ENCODE measurements at places on chromosomes 5 and 9. TPM values are rescaled to one million over a fixed set of nuclear protein-coding genes. Genes with fewer than 3 reads are reported as not detected.
A peak's percentile ranks its signal among the peaks of the same experiment; 100 is the strongest.

CDKN2B gene
- total RNA-seq, result 2.3 TPM

- no peaks in the 10 kb centered on the region for H3K27me3 ChIP-seq
- no peak for DNase-seq
- no peaks in the 10 kb centered on the region for H3K36me3 ChIP-seq
- H3K4me1 ChIP-seq, result no peaks in the 10 kb centered on the region
Observed at GRCh38 chr5:116502138-116502537, 72.5 kb downstream of the SEMA6A start.

HCN1 gene
- not detected for total RNA-seq

DNA sequence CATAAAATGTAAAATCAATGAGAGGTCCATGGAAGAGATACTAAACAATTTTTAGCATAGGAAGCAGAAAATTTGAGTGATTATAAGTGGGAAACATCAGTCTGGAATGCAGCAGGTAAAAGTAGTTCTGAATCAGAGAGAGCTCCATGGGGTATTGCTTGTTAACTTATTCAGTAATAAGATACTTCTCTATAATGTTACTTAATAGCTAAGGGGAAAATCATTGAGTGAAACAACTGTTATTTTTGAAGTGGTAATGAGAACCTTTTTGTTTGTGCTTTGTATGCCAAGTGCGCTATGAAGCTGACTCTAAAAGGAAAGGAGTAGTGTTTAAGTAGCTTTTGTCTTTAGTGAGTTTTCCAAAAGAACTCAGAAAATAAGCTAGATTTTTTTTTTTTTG, 95.2 kb downstream of the ERBIN start:
- H3K27me3 ChIP-seq, result no peaks in the 10 kb centered on the region
- no peak overlapping the region for H3K27ac ChIP-seq
- H3K4me1 ChIP-seq, result peaks cover 7% of the 10 kb centered on the region
- H3K36me3 ChIP-seq, result peaks cover 14% of the 10 kb centered on the region
- DNase-seq, result no peak

GRCh38 chr5:180161420-180162303, 47.3 kb downstream of the RASGEF1C start:
- no peaks in the 10 kb centered on the region for H3K4me1 ChIP-seq
- no peak overlapping the region for H3K27ac ChIP-seq
- H3K4me3 ChIP-seq, result no peak overlapping the region
- peaks cover 16% of the 10 kb centered on the region for H3K27me3 ChIP-seq
- no peak for DNase-seq

- no peak for DNase-seq
- no peak overlapping the region for H3K27ac ChIP-seq
- H3K4me1 ChIP-seq, result peaks cover 16% of the 10 kb centered on the region
- no peak overlapping the region for H3K4me3 ChIP-seq
- no peaks in the 10 kb centered on the region for H3K36me3 ChIP-seq
Observed at GRCh38 chr5:65478336-65478735, 3.4 kb downstream of the ADAMTS6 start.

GRCh38 chr9:98074115-98074990, 17.8 kb downstream of the NANS start:
- peak overlapping the region; percentile 77 for H3K27ac ChIP-seq
- peaks cover 24% of the 10 kb centered on the region for H3K36me3 ChIP-seq
- no peaks in the 10 kb centered on the region for H3K27me3 ChIP-seq
- peaks cover 37% of the 10 kb centered on the region for H3K4me1 ChIP-seq

STK10 gene
- 299 TPM for total RNA-seq

DNA sequence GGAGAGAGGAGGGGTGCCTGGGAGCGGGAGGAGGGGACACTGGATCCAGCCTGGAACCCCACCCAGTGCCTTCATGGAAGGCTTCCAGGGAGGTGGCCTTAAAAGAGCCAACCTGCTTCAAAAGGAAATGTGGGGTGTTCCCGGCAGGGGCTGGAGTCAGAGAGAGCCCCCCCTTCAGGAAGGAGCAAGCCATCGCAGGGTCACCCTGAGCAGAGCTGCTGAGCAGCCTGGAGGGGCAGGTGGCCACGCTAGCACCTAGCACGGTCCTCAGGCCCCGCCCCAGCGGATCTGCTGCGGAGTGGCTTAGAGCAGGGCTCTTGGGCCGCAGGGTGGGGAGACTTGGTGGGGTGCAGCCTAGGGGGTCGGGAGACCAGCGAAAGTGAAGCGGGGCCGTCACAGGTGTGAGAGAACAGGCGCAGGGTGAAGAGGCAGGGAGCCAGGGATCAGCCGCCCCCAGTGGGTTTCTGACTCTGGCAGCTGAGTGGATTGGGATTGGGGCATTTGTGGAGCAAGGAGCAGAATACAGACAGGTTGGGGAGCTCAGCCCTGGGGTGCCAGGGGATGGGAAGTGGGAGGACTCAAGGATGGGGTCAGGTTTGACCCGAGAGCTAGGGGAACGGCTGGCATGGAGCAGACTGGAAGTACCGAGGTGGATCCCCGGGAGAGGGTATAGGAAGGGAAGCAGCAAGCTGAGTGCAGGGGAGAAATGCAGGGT, 1.5 kb downstream of the LCN2 start:
- H3K27ac ChIP-seq, result peak overlapping the region; percentile 52
- no peaks in the 10 kb centered on the region for H3K36me3 ChIP-seq
- H3K4me1 ChIP-seq, result no peaks in the 10 kb centered on the region
- DNase-seq, result peak; percentile 35
- H3K27me3 ChIP-seq, result no peaks in the 10 kb centered on the region

WDR38 gene
- not detected for total RNA-seq

DNA sequence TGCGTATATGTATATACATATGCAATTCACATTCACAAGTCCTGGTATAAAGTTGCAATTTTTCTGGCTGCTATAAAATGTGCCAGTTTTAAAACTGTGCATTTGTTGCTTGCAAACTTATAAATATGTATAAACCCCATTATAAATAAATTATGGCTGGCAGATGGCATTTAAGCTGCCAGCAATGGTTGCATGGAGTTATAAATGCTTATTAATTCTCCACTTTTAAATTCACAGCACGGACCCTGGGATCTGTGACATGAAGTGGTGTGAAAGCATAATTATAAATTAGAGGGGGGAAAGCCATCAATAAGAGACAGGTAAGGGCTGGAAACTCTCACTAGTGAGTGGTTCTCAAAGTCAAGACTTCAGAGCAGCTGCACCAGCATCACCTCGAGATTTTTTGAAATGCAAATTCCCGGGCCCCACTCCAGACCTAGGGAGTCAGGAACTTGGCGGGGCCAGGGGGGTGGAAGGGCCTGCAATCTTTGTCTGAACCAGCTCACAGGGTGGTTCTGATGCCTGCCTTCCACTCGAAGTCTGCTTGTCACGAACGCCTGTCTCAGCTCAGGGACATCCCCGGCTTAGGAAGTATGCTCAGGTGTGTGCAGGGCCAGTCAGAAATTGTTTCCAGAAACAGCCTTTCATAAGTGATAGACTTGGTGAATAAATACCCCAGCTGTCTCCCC, 16.9 kb downstream of the S1PR3 start:
- DNase-seq, result peak; percentile 4
- H3K27me3 ChIP-seq, result peaks cover 9% of the 10 kb centered on the region
- no peaks in the 10 kb centered on the region for H3K4me1 ChIP-seq
- no peak overlapping the region for H3K4me3 ChIP-seq

FOXD4L5 gene
- total RNA-seq, result 0.23 TPM

GRCh38 chr9:81693671-81694378, 4.5 kb upstream of the TLE1 start:
- H3K27ac ChIP-seq, result no peak overlapping the region
- peaks cover 7% of the 10 kb centered on the region for H3K4me1 ChIP-seq
- no peak overlapping the region for H3K4me3 ChIP-seq
- H3K27me3 ChIP-seq, result peaks cover 19% of the 10 kb centered on the region
- peaks cover 4% of the 10 kb centered on the region for H3K36me3 ChIP-seq

- no peak overlapping the region for H3K4me3 ChIP-seq
- H3K36me3 ChIP-seq, result peaks cover 4% of the 10 kb centered on the region
- H3K27me3 ChIP-seq, result peaks cover 14% of the 10 kb centered on the region
- no peaks in the 10 kb centered on the region for H3K4me1 ChIP-seq
- no peak for DNase-seq
Observed at GRCh38 chr9:86368871-86369521, 14.8 kb upstream of the TUT7 start.

Data from activated CD8-positive, alpha-beta T cell treated with anti-CD3 and anti-CD28 coated beads, Interleukin-2, amount 10 ng/mL, durations not matched to agents 7 days and 5 days (primary cell).